MCF 10A (cell line): ENCODE measurements at places on chromosomes 13 and 19.

DNA sequence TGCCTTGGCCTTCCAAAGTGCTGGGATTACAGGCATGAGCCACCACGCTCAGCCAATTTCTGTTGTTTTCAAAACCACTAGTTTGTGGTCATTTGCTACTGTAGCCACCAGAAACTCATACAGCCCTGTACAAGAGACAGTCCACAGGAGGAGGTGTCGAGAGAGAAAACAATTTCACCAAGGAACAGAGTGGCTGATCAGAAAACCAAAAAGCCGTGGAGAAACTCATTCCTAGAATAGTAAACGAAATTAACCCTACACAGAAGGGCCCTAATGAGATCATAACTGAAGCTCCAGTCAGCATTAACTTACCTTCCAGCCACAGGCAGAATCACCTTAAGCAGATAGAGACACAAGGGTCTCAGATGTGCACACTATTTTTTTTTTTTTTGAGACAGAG lies 3.8 kb upstream of the CCDC124 start:
- DNase-seq, result no peak

GRCh38 chr13:99296398-99296797 lies 10.8 kb downstream of the GPR183 start:
- DNase-seq, result no peak

DNA sequence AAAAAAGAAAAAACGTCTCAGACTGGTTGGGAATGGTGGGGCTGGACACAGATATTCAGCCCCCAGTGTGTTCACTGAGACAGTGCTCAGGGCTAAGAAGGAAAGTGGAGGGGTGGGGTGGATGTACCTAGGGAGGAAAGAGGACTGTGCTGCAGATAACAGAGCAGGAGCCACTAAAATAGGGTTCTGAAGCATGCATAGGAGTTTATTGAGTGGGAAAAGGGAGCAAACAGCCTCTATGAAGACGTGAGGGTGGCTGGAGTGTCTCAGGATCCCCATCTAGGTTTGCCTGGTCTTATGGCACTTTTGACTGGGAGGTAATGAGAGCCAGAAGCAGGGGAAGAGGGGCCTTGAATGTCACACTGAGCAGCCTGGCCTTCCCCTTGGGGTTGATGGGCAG lies 3.4 kb downstream of the MEGF8 start:
- DNase-seq, result no peak

DNA sequence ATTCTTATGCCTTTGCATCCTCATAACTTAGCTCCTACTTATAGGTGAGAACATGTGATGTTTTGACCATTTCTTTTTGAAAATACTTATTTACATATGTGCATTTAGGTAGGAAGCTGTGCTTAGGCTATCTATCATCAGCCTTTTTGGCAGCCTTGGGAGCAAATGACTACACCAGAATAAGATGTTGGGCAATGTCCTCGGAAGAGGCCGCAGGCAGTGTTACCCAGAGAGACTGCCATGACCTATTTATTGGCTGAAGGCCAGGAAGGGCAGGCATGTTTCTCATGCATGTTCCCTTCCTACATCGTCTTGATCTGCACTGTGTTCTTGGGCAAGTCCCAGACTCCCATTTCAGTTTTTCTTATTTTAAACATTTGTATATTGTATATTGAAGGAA lies 122.3 kb downstream of the B3GLCT start:
- DNase-seq, result peak; percentile 96

DNA sequence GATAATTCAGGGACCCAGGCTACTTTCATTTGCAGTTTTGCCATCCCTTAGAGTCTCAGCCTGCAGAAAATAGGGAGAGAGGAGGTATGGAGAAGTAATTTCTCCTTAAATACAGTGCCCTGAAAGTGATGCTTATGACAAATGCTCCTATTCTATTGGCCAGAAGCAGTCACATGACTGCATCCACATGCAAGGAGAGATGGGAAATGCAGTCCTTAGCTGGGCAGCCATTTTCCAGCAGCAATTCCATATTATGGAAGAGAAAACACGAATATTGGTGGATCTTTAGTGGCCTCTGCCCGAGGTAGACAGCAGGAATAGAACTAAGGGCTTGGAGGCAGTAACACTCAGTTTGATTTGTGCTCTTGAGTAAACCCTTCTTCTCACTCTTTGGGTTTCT lies 39.4 kb downstream of the VAV1 start:
- DNase-seq, result peak; percentile 75

GRCh38 chr13:37667702-37668101 lies 69.1 kb upstream of the POSTN start:
- DNase-seq, result no peak

DNA sequence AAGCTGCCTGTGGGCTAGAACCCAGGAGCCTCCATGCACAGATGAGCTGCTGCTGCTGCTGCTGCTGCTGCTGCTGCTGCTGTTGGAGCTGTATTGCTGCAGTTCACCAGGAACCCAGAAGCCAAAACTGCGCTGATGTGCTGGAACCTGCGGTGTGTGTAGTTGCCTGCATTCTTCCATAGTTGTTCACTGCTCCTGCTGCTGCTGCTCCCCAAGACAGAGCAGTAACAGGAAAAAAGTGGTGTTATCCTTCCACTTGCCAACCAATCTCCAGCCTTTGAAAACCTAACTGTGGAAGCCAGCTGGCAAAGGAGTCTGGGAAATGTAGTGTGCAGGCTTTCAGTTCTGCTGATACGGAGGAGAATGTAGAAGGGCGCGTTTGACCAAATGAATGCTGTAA lies 37.9 kb downstream of the ARHGAP35 start:
- DNase-seq, result no peak

- DNase-seq, result no peak
Observed at GRCh38 chr19:28168557-28168956, 1044.4 kb downstream of the UQCRFS1 start.

- no peak for DNase-seq
Observed at GRCh38 chr13:109000207-109000606, 370.8 kb downstream of the MYO16 start.

GRCh38 chr13:36817996-36818803 lies 822 bp upstream of the RFXAP start:
- DNase-seq, result no peak

DNA sequence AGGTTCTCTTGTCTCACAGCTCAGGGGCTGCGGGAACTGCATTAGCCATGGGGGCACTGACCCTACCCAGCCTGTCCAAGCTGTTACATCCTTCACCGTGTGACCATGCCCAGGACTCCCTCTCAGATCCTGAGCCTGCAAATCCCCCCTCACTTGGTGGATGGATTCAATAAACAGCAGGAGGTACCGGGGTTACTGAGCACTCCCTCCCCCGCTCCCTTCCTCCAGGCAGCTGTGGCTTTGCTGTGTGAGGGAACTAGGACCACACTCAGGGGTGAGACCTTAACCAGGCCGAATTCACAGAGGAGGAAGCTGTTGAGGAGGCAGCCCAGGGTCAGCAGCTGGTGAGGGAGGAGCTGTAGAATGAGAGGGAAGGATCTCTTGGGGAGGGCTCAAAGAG lies 27.0 kb upstream of the CEACAM1 start:
- no peak for DNase-seq

- no peak for DNase-seq
Observed at GRCh38 chr13:91778123-91778522, 379.7 kb downstream of the GPC5 start.

DNA sequence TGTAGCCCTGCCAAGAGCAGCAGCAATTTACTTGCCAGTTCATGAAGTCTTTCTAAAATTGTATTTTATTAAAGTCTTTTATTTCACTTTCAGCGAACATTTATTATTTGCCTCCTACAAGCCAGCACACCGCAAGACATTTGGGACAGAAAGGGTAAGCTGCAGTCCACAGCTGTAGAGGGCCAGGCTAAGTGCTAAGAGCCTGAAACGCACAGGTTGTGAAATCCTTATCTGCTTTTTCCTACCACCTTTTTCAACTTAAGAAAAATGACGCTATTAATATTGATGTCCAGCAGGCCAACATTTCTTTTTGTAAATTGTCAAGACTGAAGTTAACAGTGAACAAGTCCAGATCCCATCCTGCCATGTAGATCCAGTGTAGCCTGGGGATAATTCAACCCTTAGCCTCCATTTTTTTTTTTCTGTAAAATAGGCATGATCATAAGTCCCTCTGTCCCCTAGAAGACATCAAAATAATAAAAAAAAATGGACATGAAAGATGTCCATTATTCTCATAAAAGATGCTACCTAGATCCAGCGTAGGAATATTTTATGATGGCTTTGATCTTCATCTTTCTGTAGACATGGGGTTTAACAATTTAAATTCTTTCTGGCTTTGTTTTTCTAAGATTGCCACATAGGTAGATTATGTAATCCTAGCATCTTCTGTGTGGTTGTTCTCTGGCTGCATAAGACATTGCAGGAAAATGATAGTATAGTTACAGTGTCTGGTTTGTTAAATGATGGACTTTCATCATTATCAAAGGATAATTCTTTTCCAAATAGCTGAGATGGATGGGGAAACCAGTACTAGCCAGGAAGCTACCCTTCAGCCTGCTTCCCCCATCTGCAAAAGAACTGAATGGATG lies 128.4 kb downstream of the SHISA2 start:
- DNase-seq, result peak; percentile 39

DNA sequence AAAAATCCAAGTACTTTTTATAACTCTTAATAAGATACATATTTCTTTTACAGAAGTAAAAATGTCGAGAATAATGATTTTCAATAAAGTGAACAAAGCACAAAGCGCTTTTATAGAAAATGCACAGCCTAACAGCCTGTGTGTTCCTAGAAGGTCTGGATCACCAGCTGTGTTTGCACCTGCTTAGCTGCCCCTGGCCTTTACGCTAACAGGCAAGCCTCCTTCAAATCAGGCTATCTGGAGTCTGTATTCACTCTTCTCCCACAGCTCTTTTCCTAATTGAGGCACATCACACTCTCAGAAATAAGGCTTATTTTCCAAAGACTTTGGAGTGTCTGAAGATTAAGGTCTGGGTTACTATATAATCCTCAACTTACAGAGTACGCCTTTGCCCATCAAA lies 183.1 kb downstream of the LHFPL6 start:
- no peak for DNase-seq

DNA sequence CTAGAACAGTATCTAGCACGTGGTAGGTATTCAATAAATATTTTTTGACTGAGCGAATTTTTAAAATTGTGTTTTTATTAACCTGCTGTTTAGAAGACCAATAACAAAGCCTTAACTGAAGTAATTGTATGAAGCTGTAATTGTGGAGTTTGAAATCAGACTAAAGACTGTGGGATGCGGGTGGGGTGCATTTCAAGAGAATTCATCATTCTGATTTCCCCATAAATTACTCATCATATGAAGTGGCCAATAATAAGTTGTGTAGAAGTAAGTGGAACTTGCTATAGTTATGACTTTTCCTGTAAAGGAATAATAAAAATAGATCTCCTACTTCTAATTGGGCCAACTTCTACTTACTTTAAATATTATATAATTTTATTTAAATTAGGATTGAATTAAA lies 449.3 kb downstream of the PCDH9 start:
- peak; percentile 35 for DNase-seq
